HCEC 1CT (cell line): ENCODE measurements at places on chromosomes 1 and 21.
A peak's percentile ranks its signal among the peaks of the same experiment; 100 is the strongest.

DNA sequence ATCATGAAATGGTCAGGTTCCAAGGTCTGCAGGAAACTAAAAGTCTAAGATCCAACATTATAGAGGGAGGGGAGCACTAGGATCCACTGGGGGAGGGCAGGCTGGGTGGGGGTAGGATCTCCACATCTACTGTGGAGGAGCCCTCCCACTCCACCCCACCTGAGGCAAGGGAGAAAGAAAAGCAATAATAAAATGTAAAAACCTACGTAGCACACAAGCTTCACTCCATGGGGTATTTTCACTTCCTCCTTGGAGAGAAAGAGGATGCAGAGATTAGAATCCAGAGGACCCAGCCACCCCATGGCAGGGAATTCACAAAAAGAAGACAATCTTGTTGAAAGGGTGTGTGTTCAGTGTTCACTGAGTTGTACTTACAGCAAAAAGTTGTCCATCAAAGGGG lies 14.4 kb downstream of the SPOCD1 start:
- no peak for DNase-seq

GRCh38 chr1:216051071-216051470 lies 372.2 kb downstream of the USH2A start:
- no peak for DNase-seq

- DNase-seq = peak; percentile 80
Observed at GRCh38 chr1:7953850-7954609, 7.5 kb upstream of the PARK7 start.

- DNase-seq = no peak
Observed at GRCh38 chr1:28494737-28495136, 11.1 kb upstream of the RCC1 start.

- DNase-seq = no peak
Observed at GRCh38 chr1:246193537-246193936, 313.5 kb downstream of the SMYD3 start.

GRCh38 chr1:98764485-98764884 lies 103.0 kb downstream of the SNX7 start:
- DNase-seq = no peak

DNA sequence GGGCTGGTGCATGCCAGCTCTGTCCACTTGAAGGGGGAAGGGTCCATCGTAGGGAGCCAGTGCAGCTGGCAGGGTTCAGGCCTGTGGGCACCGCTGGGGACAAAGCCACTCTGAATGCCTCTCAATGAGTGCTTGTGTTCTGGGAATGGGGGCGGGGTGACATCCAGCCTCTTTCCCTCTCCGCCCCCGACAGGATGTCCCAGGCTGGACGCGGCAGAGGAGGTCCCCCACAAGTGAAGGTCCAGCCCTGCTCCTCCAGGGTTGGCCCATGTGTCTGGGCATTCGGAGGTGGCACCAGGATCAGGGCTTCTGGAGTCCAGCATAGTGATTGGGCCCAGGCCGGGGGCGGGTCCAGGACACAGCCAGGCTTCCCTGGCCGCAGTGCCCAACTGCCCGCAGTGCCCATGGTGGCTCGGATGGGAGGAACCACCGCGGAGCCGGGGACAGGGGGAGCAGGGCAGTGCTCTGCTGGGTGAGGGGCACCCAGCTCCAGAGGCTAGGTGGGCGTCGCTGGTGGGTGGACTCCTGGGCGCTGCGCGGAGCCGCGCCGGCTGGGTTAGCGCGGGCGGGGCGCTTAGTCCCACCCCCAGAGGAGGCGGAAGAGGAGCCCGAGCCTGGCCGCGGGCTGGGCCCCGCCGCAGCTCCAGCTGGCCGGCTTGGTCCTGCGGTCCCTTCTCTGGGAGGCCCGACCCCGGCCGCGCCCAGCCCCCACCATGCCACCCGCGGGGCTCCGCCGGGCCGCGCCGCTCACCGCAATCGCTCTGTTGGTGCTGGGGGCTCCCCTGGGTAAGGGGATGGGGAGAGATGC lies at the start of gene SHISA4:
SHISA4 (plus strand) TSS at position 617 of the 808 bp plus-strand sequence; CDS start at position 714, 97 bp downstream.
- peak; percentile 42 for DNase-seq

GRCh38 chr1:29343908-29344307 lies 107.6 kb downstream of the PTPRU start:
- no peak for DNase-seq

- DNase-seq = no peak
Observed at GRCh38 chr1:233627376-233627775, 13.5 kb downstream of the KCNK1 start.

DNA sequence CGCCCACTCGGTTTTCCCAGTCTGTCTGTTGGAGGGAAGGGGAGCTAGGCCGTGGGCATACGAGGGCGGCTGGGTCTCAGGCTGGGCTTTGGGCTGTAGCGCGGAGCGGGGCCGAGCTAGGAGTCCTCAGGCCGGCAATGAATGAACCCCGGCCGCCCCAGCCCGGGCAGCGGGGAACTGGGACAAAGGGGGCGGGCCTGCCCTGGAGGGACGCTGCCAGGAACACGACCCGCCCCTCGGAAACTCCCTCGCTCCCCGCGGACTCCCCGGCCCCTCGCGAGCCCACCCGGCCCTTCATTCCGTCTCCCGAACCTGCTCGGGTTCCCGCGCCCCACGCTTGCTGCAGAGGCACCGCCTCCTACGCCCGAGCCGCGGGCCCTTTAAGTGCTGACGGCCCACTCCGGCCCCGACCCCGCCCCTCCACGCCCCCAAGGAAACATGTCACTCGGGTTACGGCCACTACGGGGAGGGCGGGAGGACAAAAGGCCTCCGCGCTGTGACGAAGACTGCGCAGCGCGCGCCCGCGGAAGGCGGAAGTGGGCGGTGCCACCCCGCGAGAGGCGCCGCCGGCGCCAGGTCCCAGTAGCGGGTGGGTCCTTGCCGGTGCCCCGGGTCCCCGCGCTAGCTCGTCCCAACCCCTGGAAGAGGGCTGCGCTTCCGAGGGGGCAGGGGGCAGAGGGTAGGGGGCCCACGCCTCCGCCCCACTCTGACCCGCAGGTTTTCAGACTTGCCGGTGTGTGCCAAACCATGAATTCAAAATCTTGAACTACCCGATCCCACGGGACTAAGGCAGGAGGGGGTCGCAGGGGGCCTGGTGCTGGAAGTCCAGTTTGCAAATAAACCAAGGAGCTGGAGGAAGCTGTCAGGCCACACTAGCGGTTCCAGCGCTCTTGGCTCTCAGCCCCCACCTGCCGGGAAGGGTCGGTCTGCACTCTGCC lies at the start of gene GALE:
GALE (minus strand) TSS at position 355 of the 938 bp plus-strand sequence. CDS start 1,747 bp downstream, outside the sequence.
- peak; percentile 95 for DNase-seq

DNA sequence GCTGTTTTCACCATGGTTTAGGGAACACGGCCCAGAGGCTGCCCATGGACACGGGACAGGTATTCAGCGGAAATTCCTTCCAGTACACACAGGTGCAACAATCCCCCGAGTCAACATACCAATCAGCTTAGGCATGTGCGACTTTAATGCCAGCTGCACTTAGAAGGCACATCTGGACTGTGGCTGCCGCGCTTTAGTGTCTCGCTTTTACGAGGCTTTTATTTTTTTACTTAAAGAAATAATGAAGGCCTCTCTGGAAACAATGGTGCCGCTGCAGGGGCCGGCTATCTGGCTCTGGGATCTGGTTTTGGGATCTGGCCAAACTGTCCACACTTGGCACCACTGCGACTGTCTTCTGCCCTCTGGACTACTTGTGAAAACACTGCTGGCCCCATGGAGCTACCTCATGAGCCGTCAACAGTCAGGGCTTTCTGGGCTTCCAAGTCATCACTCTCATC lies 55.5 kb downstream of the SLC66A1 start:
- no peak for DNase-seq

DNA sequence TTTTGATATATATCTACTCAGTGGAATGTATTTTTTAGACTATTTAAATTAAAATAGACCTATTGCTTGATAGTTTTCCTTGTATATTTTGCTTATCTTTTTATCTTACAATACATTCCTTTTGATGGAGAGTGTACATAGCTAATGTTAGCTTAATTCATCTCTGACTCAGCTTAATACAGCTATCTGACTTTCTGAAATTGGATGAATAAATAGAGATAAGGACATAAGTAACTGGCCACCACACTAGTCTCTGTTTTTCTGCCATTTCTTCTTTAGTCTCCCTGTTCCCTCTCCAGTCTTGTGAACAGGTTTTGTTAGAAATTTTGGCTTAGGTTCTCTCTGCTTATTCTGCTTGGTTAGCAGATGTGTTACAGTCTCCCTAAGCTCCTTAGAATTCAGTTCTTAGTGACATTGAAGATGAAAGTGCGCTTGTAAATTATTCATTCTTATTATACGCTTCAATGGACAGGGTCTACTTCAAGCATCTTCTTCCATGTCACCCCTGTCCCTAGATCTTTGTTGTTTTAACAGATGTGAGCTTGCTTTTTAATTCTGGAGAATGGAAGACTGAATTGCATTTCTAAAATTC lies 59.6 kb downstream of the XPR1 start:
- no peak for DNase-seq

- DNase-seq = peak; percentile 69
Observed at GRCh38 chr1:15153842-15154479, 414 bp downstream of the TMEM51 start.

DNA sequence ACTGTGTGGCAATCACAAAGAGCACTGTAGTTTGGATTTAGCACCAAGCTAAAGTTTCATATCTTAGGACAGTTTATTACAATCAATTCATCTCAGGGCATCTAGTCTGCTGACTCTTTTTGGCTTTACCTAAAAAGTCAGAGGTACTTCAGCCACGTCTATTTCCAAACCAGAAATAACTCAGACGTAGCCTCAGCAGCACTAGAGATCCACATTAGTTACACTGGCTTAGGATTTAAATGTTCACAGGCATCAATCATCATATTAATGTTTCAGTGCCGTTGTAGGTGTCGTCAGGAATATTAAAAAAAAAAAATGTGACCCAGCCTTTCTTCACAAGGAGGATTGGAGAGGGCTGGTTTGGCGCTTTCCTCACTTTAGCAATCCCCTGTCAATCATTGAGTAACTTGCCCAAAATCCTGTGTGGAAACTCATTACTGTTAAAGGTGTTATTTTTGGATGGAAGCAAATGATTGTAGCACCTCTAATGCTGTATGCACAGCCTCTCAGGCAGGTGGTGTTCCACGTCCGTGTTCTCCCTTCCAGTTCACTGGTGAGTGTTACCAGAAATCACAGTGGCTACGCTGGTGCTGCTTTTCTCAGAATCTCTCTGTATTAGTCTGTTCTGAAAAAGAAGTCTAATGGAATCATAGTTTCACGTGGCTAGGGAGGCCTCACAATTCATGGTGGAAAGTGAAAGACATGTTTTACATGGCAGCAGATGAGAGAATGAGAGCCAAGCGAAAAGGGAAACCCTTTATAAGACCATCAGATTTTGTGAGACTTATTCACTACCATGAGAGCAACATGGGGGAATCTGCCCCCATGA lies 45.4 kb downstream of the NEK7 start:
- DNase-seq = no peak

DNA sequence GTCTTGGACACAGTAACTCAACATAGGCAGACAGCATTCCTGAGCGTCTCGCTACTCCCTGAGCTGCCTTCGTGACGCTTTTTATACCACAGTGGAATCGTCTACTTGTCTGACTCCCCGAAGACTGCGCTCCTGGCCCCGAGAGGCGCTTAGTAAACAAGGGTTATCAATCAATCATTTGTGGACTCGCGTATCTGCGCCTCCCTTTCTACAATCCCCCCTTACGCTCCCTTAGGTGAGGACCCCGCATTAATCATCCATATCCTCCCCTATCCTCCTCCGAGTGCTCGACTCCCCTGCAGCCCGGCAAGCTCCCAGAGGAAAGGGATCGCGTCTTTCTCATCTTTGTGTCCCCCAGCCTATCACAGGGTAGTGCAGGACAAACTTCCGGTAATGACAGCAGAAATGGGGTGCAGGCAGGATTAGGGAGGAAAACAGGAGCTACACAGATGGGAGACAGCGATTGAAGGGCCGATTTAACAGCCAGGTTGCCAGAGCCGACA lies 522 bp downstream of the TMEM59 start:
- peak; percentile 53 for DNase-seq

DNA sequence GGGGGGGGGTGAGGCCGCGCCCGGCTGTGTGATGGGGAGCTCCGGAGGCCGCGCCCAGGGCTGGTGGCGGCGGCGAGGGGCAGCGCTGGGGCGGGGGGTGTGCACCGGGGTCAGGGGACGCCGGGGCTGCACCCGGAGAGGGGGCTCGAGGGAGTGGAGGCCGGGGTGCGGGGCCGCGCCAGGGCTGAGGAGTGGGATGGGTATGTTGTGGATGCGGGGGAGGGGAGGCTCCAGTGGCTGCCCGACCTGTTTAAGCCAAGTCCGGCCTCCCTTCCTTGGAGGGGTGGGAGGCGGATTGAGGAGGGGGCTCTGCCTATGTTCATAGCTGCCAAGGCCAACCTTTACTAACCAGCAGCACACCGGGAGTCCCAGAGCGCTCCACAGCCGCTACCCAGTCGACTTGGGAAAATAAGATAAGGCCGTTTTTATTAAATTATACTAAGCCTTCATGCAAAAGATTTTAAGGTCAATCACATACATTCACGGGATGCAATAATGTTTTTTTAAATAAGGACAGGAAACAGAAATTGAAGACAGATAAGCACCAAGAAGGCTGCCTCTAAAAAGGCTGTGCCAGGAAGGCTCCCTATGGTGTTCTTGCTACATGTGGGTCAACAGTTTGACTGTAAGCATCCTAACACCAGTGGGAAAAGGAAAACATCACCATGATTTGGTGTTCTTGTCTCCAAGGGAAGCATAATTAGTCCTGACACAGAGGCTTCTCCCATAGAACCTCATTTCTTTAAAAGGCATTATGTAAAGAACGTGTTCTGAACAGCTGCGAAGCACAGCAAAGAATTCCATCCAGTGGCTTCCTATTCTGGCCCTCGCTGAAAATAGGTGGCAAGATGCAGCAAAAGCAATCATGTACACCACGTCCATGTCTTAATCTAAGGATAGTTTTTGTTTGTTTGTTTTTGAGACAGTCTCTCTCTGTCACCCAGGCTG lies 626 bp upstream of the HLCS start:
- peak; percentile 5 for DNase-seq

DNA sequence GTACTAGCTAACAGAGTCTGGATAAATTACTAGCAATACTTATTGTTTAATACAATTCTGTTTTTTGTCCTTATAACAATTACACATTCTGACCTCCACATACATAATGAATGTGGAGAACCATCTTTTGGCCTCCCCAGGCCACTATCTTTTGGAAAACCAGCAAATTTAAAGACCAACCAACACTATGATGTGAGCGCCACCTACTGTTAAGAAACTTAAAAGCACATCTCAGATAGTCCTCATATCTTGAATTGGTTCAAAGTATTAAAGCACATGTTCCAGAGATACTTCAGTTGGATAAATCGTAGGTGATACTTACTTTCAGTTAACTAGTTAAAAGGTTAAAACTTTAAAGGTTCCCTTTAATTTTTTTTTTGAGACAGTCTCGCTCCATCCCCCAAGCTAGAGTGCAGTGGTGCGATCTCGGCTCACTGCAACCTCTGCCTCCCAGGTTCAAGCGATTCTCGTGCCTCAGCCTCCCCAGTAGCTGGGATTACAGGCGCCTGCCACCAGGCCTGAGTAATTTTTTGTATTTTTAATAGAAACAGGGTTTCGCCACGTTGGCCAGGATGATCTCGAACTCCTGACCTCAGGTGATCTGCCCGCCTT lies 29.3 kb upstream of the USP1 start:
- DNase-seq = peak; percentile 31

GRCh38 chr1:211896958-211897357 lies 66.4 kb upstream of the LPGAT1 start:
- DNase-seq = no peak
